ENCODE measurements at places on chromosomes 3 and 15.

DNA sequence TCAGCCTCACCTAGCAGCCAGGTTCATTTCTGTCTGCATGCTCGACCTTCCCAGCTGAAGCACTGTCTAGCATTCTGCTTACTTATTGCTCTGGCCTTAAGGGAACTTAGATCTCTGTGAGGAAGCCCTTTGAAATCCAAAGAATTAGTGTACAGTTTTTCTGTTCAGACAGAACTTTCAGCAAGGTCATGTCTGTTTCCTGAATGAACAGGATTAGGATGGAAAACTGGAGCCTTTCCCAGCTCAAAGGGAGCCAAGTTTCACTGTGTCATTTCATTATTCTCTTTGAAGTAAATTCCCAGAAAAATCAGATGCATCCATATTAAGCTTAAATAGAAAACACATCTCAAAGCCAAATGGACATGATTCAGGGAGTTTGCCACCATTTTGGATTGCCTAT is 457.3 kb upstream of the KCNMB2 start:
- peak; percentile 5 for DNase-seq

DNA sequence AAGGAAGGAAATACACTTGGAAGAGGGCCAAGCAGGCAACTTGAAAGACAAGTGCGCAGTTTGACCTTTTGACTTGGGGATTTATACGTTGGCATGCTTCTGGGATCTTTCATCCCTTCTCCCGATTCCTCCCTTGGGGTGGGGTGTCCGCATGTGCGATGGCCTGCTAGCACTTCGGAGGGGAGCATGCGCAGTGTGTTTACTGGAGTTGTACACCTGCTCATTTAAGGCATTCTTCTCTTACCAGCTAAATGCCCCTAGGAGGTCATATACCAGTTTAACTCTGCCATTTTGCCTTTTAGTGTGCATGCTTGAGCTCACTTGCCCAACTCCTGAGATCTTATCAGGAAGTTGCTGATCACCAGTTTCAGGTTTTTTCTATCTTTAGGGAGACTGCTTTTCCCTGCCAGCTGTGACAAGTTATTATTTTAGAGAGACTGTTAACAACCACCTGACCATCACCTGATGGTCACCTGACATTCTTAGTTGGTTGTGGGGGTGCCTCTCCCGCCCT is 63.5 kb downstream of the BFSP2 start:
- DNase-seq = no peak

DNA sequence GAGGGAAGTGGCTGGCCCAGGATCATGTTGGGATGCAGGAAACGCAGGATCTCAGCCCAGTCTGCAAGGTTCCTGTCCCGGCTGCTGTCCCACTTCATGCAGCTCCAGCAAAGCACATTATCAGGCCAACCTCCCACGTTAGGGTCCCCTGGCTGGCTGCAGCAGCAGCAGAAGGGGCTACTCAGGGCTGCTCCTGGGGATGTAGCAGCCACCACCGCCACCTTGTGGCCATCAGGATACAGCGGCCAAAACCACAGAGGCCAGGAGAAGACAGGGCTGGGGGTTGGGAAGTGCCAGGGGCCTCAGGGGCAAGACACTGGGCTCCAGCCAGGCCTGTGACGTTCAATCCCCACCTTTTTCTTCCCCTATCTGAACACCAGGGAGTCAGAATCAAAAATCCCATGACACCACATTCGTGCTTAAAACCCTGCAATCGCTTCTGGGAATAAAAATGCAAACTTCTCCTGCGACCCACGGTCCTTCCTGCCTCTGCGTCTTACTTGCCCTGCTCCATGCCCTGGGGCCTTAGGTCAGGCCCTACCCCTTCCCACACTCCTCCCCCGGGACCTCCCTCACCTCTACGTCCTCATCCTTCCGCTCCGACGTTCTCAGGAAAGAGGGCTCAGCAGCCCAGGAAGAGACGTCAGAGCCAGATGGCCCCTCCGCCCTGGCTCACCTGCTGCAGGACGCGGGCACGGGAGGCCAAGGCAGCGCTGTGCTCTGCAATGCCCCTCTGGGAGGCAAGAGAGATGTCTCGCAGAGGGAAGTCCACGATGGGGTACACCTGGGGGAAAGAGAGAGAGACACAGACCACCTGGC is 21.5 kb downstream of the SSUH2 start:
- DNase-seq = peak; percentile 39

- peak; percentile 46 for DNase-seq
Observed at GRCh38 chr3:152574461-152575079, 260.4 kb upstream of the P2RY1 start.

DNA sequence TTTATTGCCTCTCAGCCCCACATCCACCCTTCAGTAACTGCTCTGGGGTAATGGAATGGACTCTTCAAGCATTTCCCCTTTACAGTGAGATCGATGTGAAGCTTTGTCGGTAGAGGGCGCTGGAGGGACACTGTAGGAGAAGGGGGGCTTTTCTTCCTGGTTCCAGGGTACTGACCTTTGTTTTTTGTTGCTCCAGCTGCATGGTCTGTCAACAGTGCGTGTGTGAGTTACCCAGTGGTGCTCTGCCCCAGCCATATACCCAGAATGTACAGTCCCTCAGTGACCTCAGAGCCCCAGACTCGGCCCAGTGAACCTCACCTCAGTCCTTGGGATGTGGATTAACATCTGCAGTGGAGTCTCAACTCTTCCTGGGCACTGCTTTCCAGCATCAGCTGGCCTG is 180.3 kb upstream of the TSC22D2 start:
- peak; percentile 58 for DNase-seq

GRCh38 chr3:56761887-56762651 is 39.7 kb downstream of the ARHGEF3 start:
- no peak for DNase-seq

DNA sequence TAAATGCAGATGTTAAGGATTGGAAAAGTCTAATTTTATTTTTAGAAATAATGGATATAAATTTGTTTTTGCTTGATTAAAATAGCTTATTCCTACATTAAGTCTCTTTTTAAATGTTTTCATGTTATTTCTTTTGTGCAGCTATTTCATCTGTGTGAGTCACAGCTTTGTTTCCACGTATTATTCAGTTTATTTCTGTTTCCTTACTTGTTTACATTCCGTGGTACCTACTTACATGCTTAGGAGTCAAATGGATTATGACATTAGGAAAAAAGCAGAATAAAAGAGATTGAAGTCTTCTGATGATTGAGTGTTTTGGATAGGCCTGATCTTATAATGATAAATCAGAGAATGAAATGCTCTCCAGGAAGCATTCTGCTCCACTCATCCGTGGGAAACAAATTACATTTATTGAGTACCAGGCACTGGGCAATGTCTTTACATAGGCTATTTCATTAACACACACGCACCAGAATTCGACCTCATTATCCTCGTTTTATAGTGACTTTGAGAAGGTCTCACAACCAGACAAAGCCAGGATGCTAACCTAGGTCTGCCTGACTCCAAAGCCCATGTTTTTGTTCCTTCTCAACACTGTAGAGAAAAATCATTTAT is 38.1 kb upstream of the RASA2 start:
- no peak for DNase-seq

DNA sequence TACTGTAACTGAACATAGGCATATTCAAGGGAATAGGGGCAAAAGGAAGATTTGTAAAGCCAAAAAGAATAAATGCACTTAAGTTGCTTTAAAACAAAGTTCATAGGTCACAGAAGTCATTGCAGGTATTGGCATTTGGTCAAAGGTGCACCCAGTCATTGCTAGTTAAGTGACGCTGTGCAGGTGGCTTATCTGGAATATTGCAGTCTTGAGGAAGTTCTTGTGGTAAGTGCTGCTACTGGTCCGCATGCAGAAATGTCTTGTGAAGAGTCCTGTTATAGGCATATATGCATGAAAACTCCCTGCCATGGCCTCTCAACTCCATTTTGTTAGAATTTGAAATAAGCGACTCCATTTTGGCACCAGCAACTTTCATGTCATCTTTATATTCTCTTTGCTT is 293.1 kb downstream of the GBE1 start:
- no peak for DNase-seq

GRCh38 chr3:59270921-59271320 is 221.1 kb upstream of the CFAP20DC start:
- no peak for DNase-seq

DNA sequence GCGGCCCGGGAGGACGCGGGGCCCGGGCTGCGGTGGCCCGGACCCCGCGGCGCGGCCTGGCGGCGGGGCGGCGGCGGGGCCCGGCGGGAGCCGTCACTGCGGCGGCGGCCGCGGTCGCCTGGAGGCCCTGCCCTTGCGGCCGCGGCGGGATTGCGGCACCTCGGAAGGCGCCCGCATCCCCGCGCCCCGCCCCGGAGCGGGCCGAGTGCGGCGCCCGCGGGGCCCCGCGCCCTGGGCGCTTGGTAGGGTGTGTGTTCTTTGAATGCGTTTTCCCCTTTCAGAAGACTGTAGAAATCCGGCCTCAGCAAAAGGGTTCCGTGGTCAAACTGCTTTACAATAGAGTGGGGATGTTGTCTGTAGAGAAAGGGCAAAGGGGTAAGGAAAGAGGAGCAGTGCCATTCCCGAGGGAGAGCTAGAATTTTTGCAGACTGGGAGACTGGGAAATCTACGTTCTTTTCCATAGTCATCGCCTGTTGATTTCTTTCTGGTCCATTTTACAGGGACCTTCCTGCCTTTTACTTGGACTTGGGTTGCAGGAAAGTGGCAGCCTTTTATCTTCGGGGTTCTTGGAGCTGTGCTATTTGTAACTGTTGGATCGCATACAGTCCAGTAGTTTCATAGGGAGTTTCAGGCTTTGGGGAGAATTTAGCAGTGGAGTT is 630 bp downstream of the SNRK start:
- DNase-seq = peak; percentile 30

GRCh38 chr3:189537135-189537534 is 94.1 kb upstream of the TP63 start:
- DNase-seq = no peak

- no peak for DNase-seq
Observed at GRCh38 chr15:81560405-81560804, 186.4 kb upstream of the TMC3 start.

DNA sequence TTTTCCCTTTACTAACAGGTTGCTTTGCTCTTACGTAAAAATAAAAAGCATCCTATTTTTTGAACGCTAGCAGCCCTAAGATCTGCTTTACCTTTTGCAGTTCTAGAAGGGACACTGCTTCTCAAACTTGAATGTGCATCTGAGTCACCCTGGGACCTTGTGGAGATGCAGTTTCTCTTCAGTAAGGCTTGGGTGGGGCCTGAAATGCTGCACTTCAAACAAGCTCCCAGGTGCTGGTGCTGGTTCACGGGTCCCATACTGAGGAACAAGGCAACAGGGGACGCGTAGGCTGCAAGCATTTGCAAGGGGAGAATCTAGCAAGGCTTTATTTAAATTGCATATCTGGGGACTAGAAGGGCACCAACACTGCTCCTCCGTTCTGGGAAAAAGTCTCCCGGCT is 30.0 kb downstream of the MB21D2 start:
- no peak for DNase-seq

GRCh38 chr3:16207031-16207430 is 32.6 kb downstream of the GALNT15 start:
- no peak for DNase-seq

GRCh38 chr3:13519006-13519791 is 29.7 kb upstream of the FBLN2 start:
- no peak for DNase-seq

All from MG63 (cell line).